ENCODE measurements at places on chromosomes 1 and 21. TPM values are rescaled to one million over a fixed set of nuclear protein-coding genes. Genes with fewer than 3 reads are reported as not detected.

GRCh38 chr21:28602546-28602945 lies 390.1 kb downstream of the LTN1 start:
- no peak for DNase-seq

DNA sequence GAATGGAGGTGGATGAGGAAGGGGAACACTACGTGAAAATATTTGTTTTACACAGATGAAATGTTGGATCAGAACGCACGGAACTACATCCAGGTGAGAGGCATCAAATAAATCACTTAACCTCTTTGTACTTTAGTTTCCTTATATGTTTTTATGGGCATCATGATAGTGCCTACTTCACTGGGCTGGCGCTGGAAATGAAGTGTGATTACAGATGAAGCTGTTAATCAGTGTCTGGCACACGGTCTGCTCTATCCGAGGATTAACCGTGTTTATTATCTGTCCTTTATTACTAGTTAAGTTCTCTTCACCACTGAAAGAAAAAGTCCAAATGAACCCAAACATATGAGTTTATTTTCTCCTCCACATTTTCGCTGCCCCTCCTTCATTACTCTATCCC lies 96.0 kb upstream of the TRABD2B start:
- DNase-seq, result no peak

DNA sequence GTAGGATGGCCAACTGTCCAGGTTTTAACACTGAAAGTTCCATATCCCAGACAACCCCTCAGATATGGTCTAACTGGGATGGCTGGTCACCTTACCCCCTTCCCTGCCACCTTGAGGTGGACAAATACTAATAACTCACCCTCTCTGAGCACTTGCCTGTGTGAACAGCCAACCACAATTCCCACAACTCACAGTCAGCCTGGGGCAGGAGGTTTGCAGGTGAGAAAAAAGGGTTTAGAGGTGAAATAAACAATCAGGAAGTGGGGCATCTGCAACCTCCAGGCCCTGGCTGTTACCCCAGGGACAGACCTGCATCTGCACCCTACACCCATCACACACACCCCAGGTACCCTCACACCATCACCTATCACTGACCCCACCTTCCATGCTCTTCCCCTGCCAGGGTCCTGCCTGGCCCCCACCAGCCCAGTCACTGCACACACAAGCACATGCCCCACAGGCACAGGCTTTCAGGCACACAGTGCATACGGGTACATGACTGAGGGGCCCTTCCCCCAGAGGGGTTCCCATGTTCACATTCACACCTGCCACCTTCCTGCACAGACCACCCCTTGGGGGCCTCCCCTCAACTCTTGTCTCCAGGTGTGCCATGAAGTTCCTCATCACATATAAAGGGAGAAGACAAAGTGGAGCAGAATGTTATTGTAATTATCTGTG lies 679.5 kb downstream of the MATN1 start:
- DNase-seq, result no peak

DNA sequence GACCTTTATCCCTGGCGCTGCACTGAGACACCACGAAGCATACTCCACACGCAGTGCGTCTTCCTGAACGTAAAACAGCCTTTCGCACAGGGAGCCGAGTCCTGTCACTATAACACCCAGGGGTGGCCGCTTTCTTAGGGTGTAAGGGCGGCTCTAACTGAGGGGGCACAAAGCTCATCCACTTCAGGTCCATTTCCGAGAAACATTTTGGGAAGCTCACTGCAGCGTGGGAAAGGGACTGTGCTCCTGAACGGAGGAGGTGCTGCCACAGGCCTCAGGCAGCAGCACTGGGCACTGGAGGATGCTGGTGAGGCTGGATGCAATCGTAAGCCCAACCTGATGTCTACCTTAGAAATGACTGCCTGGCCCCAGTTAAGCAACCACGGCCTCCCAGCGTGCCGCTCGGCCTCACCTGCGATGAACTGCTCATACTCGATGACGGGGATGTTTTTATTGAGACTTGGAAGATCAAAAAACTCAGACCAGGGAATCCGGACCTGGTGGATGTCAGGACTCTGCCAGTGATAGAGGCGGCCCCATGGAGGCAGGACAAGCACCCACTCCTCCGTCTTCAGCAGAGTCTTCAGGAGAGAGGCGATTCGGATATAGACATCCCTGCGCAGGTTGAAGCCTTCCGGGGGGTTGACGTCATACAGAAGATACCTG lies 2.3 kb downstream of the POFUT2 start:
- DNase-seq, result no peak

DNA sequence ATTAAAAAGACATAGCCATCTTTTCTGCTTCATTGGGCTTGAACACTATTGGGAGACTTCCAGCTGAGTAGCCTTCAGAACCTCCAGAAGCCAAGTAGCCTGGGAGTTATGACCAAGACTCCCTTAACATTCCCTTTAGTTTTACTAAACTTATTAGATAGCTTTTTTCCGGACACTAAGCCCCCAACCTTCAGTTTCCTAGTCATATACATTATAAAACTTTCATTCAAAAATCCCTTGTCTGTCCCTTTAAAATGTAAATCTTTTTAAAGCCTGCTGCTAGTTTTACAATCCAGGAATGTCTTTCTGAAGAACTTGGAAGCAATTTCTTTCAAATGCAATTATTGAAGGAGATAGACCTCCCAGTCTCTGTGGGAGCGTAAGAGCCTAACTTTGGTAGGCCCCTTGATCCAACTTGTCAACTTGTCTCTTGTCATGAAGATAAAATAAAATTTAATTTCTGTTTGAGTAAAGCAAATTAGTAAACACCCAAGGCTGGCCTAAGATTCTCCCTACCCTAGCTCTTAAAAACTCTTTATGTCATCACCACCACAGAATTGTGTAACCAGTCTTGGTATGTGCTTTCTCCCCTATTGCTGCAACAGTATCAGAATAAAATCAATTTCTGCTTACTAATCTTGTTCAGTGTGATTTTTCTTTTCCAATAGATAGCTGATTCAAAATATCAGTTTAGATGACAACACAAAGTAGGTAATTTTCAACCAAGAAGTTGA lies 796.2 kb downstream of the PLA2G4A start:
- no peak for DNase-seq

DNA sequence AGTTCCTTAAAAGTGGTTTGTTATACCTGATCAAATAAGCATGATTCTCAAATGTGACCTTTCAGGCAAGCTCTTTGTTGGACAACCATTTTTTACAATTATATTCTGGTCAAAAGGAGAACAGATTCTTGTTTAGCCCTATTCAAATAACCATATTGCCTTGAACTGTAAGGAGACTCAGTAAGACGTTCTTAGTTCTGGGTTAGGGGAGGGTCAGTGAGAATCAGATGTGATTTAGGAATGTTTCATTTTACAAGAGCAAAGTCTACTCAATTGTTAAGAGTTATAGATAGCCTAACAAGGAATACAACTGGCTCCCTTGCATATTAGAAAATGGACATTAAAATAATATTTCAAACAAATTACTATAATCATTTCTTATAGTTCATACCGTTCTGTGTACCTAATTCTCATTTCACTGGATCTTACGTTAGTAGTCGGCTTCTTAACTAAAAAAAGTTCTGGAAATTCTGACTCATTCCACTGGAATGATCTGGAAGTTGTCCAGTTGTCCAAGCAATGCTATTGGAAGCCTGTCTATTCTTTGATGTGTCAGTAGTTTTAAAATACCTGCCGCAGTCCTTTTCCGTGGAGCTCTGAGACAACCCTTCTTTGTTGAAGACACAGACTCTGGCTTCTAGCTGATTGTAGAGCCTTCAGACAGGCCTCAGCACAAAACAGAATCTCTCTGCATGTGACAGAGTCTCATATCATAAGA lies 88.8 kb downstream of the MAST2 start:
- no peak for DNase-seq

Gene ZNF683
- total RNA-seq, result not detected

GRCh38 chr1:160657250-160657781 lies 10.5 kb upstream of the SLAMF1 start:
- DNase-seq, result no peak

GRCh38 chr1:56591909-56592308 lies 12.5 kb upstream of the PLPP3 start:
- DNase-seq, result no peak

Gene C1orf21
- 7.4 TPM for total RNA-seq

Gene E2F2
- 112 TPM for total RNA-seq

DNA sequence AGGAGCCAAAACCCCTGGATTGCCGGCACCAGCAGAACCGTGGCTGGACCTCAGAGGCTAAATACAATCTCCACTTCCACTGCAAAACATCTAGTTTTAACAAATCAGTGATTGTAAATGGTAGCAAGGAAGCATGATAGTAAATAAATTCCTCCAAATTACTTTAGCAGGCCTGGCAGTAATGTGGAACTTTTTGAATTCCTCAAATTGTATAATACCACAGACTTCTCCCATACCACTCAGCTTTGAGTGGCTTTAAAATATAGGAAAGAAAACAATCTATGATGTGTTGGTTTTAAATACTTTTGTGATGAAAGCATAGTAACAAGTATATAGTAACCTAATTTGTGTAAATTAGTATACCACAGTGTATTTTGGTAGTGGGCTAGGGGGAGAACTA lies 34.1 kb downstream of the NIBAN1 start:
- no peak for DNase-seq

- no peak for DNase-seq
Observed at GRCh38 chr21:33039536-33039935, 13.8 kb downstream of the OLIG2 start.

GRCh38 chr1:22832414-22832786 lies 121.8 kb downstream of the EPHB2 start:
- DNase-seq, result no peak

DNA sequence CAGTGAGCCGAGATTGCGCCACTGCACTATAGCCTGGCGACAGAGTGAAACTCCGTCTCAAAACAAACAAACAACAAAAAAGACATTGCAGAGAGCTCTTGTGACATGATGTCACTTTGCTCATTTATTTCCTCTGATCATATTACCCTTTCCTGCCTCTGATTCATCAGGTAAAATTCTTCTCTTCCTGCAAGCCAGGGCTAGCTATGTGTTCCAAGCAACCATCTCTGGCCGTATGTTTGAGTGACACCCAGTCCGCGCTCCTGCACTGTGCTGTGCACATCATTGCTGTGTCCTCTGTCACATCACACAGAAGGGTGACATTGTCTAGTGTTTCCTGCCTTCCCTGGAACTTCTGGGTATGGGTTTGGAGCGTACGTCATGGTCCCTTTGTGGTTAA lies 251.3 kb downstream of the PCP4 start:
- no peak for DNase-seq

DNA sequence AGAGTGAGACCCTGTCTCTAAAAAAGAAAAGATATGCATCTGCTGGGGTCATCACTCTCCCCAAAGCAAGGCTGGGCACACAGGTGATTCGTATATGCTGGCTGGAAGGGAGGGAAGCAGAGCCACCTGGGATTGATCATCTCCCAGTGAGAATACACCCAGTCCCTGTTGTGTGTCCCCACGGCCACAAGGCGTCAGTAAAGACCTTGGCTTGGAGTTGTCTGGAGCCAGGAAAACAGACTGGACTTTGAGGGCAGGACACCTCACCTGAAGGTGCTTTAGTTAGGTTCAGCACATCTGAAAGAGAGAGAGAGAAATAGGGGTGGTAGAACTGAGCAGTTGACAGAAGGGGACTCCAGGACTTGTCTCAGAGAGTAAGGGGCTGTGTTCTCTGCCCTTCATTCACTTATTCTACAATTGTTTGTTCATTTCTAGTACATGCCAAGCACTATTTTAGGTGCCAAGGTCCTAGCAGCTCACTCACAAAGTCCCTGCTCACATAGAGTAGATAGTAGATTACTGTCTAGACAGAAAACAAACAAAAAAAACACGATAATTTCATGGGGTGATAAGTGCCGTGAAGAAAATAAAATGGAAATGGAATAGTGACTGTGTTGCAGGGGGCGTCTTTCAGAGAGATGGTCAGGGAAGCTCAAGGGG lies 13.5 kb downstream of the CITED4 start:
- no peak for DNase-seq

Gene GPR3
- not detected for total RNA-seq

- DNase-seq, result no peak
Observed at GRCh38 chr1:106925750-106926149, 130.7 kb upstream of the PRMT6 start.

GRCh38 chr1:231159963-231160761 lies 1.7 kb upstream of the TRIM67 start:
- no peak for DNase-seq

DNA sequence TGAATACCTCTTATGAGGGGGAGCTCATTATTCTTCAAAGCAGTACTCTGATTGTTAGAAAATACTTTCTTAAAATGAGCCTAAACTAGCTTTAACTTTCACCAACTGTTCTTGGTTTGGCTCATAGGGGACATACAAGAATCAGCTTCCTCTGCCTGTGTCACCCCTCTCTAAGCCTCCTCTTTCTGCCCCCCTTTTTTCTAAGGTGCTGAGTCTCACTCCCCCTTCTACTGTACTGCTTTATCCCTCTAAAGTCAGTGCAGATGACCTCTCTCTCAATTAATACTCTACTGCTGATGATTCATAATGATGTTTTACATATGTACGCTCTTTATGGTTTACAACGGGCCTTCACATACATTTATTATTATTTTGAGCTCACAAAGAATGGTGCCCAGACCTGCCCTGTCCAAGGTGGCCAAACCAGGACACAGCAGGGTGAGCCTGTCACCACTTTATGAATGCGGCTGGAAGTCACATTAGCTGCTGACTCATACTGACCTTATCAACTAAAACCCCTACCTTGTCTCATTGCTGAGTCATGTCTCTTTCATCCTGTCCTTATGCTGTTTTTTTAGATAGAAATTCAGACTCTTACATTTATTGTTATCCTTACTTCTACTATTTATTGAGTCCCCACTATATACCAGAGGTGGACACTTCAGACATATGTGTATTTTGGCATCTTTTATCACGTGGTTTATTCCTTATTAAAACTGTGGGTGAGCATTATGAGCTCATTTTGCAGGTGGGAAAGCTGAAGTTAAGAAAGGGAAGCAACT lies 126.9 kb downstream of the RNF220 start:
- DNase-seq, result no peak

DNA sequence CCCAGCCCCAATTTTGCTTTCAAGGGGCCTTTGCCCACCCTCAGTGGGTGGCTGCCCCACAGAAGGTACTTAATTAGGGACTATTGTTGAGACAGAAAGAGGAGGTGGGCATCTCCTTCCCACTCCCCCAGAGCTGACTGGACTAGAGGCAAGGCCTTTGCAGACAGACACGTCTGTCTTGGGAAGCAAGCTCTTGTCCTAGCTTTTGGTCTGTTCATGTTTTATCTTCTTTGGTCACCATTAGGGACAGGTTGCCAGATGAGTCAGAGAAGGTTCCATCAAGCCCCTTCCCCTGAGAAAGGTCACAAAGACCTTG lies 27.7 kb downstream of the PTAFR start:
- no peak for DNase-seq

GRCh38 chr1:62712336-62713243 lies 24.4 kb upstream of the DOCK7 start:
- no peak for DNase-seq

- no peak for DNase-seq
Observed at GRCh38 chr1:103197216-103197615, 88.9 kb upstream of the COL11A1 start.
